ENCODE measurements at places on chromosomes 2 and 18.

DNA sequence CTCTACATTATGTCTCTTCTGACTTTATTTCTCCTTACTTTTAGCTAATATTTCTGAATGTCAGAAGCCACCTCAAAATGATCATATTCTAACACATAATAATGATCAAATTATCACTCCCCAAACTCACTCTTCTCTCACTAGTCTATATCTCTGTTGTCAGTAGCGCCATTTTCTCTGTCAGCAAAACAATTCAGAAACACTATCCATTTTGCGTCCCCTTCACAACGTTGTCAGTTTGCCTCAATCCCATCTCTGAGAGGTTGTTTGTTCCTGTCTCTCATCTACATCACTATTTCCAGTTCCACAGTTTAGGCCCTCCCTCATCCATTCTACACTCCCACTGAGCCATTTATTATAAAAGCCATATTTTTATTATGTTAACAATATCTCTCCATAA is 1376.3 kb upstream of the ACVR2A start:
- no peak for DNase-seq

DNA sequence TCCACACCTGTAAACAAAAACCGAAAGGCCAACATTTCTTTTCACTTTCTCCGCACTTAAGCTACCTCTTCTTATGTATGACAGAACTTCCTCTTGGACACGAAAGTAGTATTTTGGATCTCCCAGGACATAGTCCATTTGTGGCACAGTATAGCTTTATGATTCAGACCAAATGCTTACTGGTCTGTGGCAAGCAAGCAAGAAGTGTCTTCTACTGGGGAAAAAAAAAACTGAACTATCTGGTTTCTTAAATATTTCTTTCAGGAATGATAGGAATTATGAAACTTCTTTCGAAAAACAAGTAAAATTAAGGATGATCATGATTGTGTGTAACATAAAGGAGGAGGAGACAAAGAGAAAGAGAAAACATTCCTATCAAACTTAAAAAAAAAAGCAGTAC is 33.6 kb downstream of the SRBD1 start:
- no peak for DNase-seq

- DNase-seq = no peak
Observed at GRCh38 chr2:172198361-172198760, 95.7 kb upstream of the DLX2 start.

GRCh38 chr2:213733893-213734292 is 449.6 kb downstream of the SPAG16 start:
- no peak for DNase-seq

GRCh38 chr2:187554011-187554703 is at the start of gene TFPI:
TFPI (minus strand) TSS chr2:187554435; CDS start chr2:187503768, 50,667 bp downstream.
- no peak for DNase-seq

GRCh38 chr2:62014102-62014501 is 108.6 kb downstream of the COMMD1 start:
- DNase-seq = no peak

GRCh38 chr2:37570773-37571586 is 100.5 kb downstream of the CDC42EP3 start:
- DNase-seq = no peak

- DNase-seq = no peak
Observed at GRCh38 chr2:200338692-200339091, 32.2 kb downstream of the SPATS2L start.

GRCh38 chr2:24761866-24762265 is 31.3 kb downstream of the PTRHD1 start:
- no peak for DNase-seq

- no peak for DNase-seq
Observed at GRCh38 chr2:232549655-232550353, 553 bp downstream of the TIGD1 start.

DNA sequence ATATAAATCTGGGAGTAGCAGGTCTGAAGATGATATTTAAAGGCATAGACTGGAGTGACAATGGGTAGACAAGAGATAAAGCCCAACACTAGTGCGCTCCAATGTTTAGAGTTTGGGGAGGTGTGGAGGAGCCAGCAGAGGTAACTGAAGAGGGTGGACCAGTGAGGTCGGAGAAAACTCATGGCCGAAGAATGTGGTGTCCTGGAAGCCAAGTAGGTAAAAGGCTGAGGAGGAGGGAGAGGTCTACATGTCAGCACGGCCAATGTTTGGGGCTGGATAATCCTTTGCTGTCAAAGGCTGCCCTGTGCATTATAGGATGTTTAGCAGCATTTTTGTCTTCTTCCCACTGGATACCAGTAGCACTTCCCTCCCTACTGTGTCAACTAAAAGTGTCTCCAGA is 78.8 kb upstream of the KCNE4 start:
- no peak for DNase-seq

DNA sequence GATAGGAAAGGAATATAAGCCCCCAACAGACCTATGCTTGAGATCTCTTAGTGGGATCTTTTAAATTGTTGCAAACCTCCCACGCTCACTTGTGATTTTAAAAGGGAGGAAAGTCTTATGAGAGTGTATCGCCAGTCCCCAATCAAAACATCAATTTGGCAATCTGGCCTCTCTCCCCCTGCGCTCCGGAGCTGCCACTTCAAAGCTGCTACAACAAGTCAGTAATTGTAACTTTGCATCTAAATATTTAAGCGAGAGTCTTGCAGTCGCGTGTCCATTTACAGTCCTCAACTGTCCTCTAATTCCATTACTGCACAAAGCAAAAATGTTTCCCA is 8.4 kb downstream of the PAX3 start:
- no peak for DNase-seq

DNA sequence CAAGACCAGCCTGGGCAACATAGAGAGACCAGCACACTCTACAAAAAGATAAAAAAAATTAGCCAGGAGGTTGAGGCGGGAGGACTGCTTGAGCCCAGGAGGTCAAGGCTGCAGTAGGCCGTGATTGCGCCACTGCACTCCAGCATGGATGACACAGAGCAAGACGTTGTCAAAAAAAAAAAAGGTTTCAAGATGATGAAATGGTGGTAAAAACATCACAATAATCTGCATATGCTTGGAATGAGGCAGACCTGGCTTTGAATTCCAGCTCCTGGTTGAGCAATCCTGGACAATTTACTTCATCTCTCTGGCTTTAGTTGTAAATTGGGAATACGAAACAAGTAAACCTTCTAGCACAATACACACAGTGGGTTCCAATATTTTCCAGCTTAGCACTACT is 24.1 kb downstream of the USP40 start:
- no peak for DNase-seq

DNA sequence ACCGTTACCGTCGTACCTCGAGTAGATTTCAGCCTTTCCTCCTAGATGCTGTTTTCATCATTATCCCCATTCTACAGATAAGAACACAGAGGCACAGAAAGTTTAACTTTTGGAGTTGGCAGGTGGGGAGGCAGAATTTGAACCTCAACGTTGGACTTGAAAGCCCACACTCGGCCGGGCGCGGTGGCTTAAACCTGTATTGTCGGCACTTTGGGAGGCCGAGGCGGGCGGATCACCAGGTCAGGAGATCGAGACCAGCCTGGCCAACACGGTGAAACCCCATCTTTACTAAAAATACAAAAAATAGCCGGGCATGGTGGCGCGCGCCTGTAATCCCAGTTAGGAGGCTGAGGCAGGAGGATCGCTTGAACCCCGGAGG is 11.5 kb downstream of the CATIP start:
- DNase-seq = peak; percentile 83

GRCh38 chr2:86764661-86765309 is 25.9 kb downstream of the CD8A start:
- DNase-seq = no peak

- DNase-seq = no peak
Observed at GRCh38 chr2:28247734-28248133, 144.9 kb upstream of the FOSL2 start.

- no peak for DNase-seq
Observed at GRCh38 chr2:220969348-220969747, 602.8 kb downstream of the EPHA4 start.

GRCh38 chr2:6443061-6443823 is 422.5 kb downstream of the CMPK2 start:
- DNase-seq = no peak

GRCh38 chr2:132691556-132691955 is 21.6 kb upstream of the LYPD1 start:
- no peak for DNase-seq

- DNase-seq = no peak
Observed at GRCh38 chr2:122955776-122956175, 1069.3 kb upstream of the CNTNAP5 start.

DNA sequence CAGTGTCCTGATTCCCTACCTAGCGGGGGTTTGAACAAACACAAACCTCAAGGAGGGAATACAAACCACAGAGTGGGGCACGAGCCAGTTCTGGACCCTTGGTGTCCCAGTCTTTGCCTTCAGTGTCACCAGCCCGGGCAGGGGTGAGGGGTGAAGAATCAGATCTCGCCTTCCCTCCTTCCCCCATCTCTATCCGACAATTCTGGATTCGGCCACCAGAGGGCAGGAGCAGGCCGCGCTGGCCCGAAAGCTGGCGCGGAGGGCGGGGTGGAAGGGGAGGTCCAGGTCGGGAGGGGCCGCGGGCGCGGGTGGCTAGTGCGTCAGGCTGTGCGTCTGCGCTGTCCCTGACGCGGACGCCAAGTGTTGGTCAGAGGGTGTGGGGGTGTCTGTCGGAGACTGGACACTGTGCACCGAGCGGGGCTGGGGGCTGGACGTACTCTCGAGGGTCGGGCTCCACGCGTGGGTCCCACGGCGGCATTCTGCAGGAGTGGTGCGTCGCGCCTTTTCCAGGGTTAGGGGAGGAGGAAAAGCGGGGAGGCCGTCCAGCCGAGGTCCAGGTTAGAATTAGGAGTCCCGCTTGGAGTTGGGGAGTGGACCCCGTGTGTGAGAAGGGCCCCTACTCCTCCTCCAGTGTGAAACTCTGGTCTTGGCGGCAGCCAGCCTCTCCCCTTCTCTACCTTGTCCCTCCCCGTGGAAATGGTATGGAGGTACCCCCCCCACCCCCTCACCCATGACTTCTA is 2.9 kb upstream of the CRYBA2 start:
- DNase-seq = peak; percentile 90

DNA sequence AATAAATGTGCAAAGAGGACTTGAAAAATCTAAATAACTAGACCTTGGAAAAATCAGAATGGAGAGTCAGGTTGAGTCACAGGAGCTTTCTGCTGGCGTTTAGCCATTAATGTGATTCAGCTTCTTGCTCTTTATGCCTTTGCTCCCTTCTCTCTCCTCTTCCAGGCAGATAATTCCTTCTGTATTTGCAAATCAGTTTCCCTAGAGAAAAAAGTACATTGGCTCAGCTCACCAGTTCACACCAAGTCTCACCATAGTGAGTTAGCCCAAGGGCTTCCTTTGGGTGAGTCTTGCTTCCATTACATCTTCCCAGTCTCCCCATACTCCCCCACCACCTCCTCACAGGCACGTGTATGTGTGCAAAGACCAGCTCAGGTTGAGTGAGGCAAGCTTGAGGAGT is 73.6 kb downstream of the CYBRD1 start:
- DNase-seq = no peak

DNA sequence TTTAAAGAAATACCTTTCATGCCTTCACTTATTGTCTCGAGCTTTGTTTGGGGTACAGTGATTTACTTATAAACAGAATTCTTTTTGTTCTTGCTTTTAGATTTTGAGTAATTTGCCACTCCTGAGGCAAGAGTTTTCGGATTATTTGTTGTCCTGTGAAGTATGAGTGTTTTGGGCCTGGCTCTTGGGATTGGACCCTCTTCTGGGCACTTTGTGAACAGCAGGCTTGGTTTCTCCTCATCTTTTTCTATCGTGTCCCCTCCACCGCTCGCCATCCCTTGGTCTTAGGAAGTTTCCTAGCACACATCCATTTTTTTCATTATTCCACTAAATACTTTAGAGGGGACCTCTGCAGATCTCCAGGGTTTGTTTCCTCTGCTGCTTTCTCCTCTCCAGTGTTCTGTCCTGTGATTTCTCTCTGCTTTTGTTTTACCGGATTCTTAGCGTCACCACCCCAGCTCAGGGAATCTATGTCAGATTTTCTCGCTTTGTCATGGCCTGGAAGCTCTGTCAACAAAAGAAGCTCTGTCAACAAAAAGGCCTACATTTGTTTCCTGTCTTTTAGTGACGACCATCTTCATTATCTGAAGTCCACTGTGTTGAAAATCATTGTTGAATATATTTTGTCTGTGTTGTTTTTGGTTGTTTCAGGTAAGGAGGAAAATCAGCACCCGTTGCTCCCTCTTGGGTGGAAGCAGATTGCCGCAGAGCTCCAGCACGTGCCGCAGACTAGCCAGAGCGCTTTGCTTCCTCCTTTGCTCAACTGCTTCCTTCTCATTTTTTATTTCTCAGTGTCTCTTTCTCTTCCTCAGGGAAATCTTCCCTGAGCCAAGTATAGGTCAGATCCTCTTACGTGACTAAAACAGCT is 27.8 kb downstream of the ANKRD62 start:
- DNase-seq = no peak

GRCh38 chr2:177520324-177520723 is 127.8 kb downstream of the AGPS start:
- no peak for DNase-seq

DNA sequence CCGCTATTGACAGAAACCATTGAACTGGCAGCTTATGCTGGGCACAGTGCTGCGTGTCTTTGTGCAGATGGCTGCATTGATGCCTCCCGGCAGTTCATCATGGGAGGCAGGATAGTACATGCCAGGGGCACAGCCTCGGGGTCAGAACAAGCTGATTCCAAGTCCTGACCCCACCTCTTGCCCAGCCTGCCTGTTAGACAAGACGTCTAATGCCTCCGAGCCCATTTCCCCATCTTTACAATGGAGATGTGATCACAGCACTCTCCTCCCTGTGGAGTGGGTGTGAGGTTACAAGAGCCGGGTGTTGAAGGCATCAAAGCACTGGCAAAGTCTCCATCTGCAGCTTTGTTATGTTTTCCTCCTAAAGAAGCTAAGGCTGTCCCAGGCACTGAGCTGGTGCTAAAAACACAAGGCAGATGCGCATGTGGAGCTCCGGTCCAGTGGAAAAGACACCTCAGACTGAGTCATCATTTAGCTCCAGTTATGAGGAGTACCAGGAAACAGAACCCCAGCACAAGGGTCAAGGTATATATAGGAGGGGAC is 125.7 kb upstream of the EPAS1 start:
- no peak for DNase-seq

GRCh38 chr2:207663870-207664545 is 38.8 kb upstream of the METTL21A start:
- no peak for DNase-seq

DNA sequence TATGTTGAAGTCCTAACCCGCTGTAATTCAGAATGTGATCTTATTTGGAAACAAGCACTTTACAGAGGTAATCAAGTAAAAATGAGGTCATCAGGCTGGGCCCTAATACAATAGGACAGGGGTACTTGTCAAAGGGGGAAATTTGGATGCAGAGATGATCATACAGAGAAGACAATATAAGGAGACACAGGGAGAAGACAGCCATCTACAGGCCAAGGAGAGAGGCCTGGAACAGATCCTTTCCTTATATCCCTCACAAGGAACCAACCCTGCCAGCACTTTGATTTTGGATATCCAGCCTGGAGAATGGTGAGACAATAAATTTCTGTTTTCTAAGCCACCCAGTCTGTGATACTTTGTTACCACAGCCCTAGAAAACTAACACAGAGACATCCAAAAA is 104.3 kb downstream of the METTL4 start:
- DNase-seq = no peak

DNA sequence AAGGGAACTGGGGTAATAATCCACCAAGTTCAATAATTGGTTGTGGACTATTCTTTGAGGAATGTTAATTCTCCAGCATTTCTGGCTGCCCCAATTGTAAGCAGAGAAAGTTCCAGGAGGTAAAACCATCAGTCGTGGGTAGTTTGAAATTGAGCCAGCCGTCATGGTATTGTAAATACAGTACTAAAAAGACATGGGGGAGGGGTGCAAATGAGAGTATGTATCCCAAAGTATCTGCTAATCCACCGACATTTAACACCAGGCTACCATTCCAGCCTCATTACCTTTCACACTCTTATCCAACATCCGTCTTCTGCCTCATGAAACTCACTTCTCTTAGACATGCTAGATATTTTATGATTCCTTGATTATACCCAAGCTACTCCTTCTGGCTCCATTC is 507.9 kb downstream of the ERBB4 start:
- no peak for DNase-seq

Data from spleen (tissue), 13 donors.